ENCODE measurements at places on chromosomes 7 and 10. TPM values are rescaled to one million over a fixed set of nuclear protein-coding genes. Genes with fewer than 3 reads are reported as not detected.

Gene CLDN3
- total RNA-seq: 0.95 TPM

Gene SPDYE5
- 0.16 TPM for total RNA-seq

Gene ADRB1
- 0.97 TPM for total RNA-seq

Gene SUN3
- not detected for total RNA-seq

Gene PHKG1
- total RNA-seq: 1.00 TPM

Gene CTAGE8
- 0.49 TPM for total RNA-seq

Gene MYOZ1
- not detected for total RNA-seq

Gene DENND2A
- total RNA-seq: not detected

Gene LRRC18
- total RNA-seq: not detected

Gene PBLD
- 3.6 TPM for total RNA-seq

Gene SPDYE9
- total RNA-seq: not detected

Gene WIPF3
- total RNA-seq: not detected

Gene GALNT17
- total RNA-seq: not detected

Gene OR2A1
- total RNA-seq: not detected

Gene FGL2
- not detected for total RNA-seq

Gene GPR15LG
- total RNA-seq: not detected

Gene ACHE
- total RNA-seq: 0.18 TPM

Gene GARIN1A
- total RNA-seq: 3.6 TPM

Gene HOXA2
- 2.2 TPM for total RNA-seq

Gene PNLIPRP1
- not detected for total RNA-seq

Gene ANKRD1
- total RNA-seq: 591 TPM

Gene RARRES2
- total RNA-seq: not detected

Gene MAD1L1
- total RNA-seq: 46.7 TPM

Gene SCART1
- total RNA-seq: 1.1 TPM

Gene NYAP1
- 2.0 TPM for total RNA-seq

Gene CYP26A1
- total RNA-seq: 2.1 TPM

Gene CLDN12
- 8.1 TPM for total RNA-seq

Gene AGR2
- total RNA-seq: not detected

Gene CCNY
- total RNA-seq: 107 TPM

Gene WDR86
- total RNA-seq: not detected

Gene ZPBP
- not detected for total RNA-seq

Gene GFRA1
- 0.95 TPM for total RNA-seq

Gene ELFN1
- 0.85 TPM for total RNA-seq

Gene OR2A12
- not detected for total RNA-seq

Gene ZNF25
- 5.2 TPM for total RNA-seq

Gene ODAD2
- 4.4 TPM for total RNA-seq

Gene PGAM2
- total RNA-seq: not detected

Gene TMEM184A
- not detected for total RNA-seq
